ENCODE measurements at places on chromosomes 11 and 22.
A peak's percentile ranks its signal among the peaks of the same experiment; 100 is the strongest.

GRCh38 chr11:119531056-119531455 lies 108.1 kb upstream of the THY1 start:
- no peak for DNase-seq

DNA sequence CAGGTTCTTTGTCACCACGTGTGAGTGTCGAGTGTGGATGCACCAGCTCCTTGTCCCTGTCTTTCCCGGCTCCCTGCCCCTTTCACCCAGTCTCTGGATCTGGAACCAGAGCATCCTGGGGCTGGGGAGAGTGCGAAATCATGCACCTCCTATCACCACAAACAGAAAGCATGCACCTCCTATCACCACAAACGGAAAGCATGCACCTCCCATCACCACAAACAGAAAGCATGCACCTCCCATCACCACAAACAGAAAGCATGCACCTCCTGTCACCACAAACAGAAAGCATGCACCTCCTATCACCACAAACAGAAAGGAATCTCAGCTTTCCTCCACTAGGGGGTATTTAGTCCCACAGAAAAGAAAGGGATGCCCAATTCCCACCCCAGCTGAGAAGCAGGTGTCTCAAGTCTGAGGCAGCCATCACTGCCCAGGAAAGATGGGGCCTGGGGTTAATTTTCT lies 5.9 kb upstream of the GLB1L3 start:
- DNase-seq, result no peak

GRCh38 chr11:41382927-41383326 lies 76.5 kb downstream of the LRRC4C start:
- DNase-seq, result no peak

DNA sequence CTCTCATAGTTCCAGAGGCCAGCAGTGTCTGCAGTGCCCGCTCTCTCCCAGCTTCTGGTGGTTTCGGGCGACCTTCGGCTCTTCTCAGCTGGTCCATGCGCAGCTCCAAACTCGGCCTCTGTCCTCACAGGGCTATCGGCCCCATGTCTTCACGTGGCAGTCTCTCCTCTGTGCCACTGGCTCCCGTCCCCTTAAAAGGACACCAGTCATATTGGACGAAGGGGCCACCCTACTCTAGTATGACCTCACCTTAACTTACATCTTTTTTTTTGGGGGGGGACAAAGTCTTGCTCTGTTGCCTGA lies 13.8 kb downstream of the LTO1 start:
- no peak for DNase-seq

DNA sequence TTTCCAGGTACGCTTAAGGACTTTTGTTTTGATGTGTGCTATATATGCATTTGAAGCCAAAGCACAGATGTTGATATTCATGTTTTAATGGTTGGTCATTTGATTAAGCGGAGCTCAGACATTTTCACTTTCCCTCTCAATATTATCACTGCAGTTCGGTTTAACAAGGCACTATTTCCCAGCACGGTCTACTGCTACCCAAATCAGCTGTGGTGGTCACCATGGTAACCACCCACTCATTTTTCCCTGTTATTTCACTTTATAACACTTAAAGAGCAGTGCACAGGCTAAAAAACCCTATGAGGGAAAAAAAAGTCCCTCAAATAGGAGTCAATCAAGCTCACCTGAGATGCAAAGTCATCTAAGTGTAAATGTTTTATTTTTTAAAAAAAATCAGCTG lies 439.6 kb upstream of the CCDC90B start:
- peak; percentile 65 for DNase-seq

DNA sequence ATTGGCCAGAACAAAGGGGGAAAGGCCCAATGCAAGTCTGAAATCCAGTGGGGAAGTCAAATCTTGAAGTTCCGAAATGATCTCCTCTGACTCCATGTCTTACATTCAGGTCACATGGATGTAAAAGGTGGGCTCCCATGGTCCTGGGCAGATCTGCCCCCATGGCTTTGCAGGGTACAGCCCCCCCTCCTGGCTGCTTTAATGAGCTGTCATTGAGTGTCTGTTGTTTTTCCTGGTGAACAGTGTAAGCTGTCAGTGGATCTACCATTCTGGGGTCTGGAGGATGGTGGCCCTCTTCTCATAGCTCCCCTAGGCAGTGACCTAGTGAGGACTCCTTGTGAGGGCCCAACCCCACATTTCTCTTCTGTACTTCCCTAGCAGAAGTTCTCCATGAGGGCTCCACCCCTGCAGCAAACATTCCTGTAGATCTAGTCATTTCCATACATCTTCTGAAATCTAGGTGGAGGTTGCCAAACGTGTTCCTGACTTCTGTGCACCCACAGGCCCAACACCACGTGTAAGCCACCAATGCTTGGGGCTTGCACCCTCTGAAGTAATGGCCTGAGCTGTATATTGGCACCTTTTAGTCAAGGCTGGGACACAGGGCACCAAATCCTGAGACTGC lies 9.3 kb downstream of the CARD18 start:
- DNase-seq, result no peak

- peak; percentile 77 for DNase-seq
Observed at GRCh38 chr22:40509401-40510134, 127.0 kb downstream of the MRTFA start.

DNA sequence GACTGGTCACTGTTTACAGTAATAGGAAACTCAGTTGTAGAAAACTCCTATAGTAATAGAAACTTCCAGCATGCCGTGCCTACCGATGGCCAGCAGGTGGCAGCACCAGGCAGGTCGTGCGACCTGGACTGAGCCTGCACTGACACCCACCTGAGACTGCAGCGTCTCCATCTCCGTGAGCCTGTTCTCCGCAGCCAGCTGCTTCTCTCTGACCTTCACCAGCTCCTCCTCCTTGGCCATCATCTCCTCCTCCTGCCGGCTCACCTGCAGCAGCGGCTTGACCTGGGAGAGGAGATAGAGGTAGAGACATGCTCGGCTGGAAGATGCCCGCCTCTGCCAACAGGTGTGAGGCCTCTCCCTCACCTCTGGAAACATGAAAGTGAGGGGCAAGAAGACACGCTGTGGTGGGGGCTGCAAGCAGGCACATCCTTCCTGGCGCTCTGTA lies 48.5 kb downstream of the APOL1 start:
- no peak for DNase-seq

- no peak for DNase-seq
Observed at GRCh38 chr11:83682611-83682973, 396.4 kb upstream of the CCDC90B start.
